ENCODE measurements at places on chromosomes 4 and X.

DNA sequence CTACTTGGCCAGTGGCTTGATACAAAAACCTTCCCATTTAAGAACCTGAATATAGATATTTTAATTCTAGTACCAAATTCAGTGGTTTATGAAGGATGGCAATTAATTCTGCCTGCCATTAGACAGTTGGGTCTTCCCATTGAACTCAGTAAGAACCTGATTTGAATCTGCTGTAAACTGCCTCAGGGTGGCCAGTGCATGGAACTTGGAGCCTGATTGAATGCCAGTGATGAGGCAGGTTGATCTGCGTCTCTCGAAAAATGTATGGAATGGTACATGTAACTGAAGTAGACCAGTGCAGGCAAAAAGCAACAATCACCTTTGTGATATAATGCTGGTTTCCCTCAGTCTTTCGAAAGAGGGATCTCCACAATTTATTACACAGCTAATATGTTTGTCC lies 421.4 kb downstream of the TMA16 start:
- DNase-seq = no peak

GRCh38 chr4:16496501-16496900 lies 270.2 kb upstream of the TAPT1 start:
- peak; percentile 17 for DNase-seq

GRCh38 chr4:161256716-161257115 lies 907.1 kb downstream of the FSTL5 start:
- DNase-seq = no peak

DNA sequence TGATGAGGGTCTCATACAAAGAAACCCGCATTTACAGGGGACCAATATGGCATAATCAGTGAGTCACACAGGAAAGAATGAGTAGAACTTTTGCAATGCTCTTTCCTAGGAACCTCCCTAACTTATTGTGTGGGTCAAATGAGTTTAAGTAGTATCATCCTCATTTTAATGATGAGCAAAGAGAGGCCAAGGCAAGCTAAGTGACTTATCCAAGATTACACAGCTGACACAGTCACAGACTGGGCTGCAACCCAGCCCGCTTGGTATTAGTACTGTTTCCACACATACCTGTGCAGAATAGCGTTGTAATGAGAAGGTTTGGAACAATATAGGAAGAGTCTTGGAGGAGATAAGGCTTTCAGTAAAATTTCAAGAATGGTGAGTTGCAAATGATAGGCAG lies 91.0 kb upstream of the PPP1R2C start:
- DNase-seq = no peak

DNA sequence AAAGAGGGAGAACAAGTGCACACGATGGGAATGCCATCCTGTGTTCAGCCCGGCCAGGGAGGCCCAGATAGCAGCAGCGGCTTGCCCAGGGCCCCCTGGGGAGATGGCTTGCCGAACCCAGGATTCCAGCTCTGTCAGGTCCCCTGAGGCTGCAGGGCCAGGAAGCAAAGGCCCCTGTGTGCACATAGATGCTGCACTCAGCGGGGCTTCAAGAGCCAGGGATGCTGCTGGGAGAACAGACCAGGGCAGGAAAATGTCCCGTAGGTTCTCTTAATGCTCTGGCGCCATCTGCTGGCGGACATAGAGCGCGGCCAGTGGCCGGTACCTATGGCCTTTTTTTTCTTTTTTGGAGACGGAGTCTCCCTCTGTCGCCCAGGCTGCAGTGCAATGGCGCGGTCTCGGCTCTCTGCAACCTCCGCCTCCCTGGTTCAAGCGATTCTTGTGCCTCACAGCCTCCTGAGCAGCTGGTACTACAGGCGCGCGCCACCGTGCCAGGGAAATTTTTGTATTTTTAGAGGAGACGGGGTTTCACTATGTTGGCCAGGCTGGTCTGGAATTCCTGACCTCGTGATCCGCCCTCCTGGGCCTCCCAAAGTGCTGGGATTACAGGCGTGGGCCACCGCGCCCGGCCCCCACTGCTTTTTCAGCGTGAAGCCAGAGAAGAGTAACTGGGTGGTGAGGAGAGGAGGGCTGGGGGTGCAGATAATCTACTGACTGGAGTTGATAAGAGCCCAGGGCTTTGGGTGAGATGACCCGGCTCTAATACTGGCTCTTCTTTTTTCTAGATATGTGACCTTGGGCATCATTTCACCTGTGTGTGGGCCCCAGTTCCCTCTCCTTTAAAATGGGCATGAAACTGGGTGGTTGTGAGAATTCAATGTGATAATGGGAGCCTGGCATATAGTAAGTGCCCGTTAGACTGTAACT lies 22.5 kb downstream of the MED28 start:
- peak; percentile 15 for DNase-seq

- no peak for DNase-seq
These were observed 17.7 kb downstream of the SPON2 start for GRCh38 chr4:1154523-1155182.

GRCh38 chr4:6239968-6240367 lies 29.7 kb upstream of the WFS1 start:
- DNase-seq = no peak

- no peak for DNase-seq
These were observed 5.8 kb upstream of the USP38 start for GRCh38 chr4:143178923-143179322.

GRCh38 chr4:27888505-27888904 lies 1027.9 kb downstream of the STIM2 start:
- no peak for DNase-seq

DNA sequence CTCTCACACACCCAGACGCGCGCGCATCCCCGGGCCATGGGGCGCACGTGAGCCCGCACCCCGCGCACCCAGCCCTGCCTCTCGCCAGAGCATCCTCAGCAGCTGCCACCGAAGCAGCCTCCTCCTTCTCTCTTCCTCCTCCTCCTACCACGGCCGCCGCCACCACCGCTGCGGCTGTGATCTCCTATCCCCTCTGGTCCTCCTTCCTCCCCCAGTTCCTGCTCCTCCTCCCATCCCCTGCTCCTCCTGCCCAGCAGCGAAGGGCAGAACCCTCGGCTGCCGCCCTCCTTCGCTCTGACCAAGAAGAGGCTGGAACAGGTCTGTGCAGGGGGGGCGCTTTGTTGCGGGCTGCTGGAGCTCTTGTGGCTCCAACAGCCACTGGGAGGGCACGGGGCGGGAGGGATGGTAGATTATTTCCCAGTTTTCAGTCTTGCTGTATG lies 148.7 kb upstream of the CHRDL1 start:
- DNase-seq = no peak

DNA sequence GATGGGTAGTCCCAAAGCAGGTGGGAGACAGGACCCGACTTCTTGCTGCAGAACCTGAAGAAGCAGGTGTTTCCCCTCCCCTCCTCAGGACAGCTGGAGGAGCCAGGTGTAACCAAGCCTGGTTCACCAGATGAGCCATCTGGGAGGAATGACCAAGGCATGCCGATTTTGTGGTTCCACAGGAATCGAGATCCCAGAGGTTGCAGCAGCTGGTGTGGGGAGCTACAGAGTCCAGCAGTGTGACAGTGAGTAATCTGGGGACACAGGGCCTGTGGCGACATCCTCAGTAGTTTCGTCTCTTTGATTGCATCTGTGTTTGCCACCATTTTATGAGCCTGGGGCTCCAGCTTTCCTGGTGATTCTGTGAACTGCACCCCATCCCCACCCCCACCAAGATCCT lies 2.6 kb upstream of the NDP start:
- no peak for DNase-seq

DNA sequence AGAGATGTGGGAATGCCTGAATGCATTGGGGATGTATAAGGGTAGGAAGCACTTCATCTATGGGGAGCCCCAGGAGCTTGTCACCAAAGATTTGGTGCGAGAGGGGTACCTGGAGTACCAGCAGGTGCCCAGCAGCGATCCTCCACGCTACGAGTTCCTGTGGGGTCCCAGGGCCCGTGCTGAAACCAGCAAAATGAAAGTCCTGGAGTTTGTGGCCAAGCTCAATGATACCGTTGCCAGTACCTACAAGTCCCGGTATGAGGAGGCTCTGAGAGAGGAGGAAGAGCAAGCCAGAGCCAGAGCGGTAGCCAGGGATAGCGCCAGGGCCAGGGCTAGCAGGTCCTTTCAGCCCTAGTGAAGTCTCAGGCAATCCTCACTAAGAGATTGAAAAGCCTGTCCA lies 3.8 kb downstream of the MAGEB17 start:
- no peak for DNase-seq

Data from skeletal muscle cell (primary cell).